ENCODE measurements at places on chromosomes 12 and 14.
A peak's percentile ranks its signal among the peaks of the same experiment; 100 is the strongest.

DNA sequence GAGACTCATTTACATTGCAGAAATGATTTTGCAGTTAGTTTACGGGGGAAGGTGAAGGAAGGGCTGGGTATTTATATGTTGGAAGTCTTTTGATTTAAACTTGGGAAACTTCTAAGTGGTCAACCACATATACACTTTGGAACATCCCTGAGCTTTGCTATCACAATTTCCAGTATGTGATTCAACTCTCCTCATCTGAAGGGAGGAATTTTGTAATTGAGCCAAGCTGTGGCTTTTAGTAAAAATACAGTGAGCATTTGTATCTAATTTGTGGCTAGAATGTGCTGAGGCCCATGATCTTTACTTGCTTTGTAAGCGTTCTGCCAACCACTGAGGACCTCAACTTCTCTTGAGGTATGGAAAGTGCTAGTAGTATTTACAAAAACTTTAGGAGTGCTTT lies 235.0 kb upstream of the PDZRN4 start:
- DNase-seq: no peak

DNA sequence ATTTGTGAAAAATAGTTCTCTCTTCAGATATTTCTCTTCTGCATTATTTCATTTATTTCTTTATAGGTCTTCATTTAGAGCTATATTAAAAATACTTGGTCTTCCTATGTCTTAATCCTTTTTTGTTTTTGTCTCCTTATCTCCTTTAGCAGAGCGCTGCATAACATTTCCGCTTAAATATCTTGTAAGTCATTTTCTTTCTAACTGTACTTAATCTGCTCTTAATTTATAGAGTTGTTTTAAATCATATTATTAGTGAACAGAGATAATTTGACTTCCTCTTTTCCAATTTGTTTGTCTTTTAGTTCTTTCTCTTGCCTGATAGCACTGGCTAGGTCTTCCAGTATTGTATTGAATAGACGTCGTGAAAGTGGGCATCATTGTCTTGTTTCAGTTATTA lies 18.0 kb downstream of the LUM start:
- DNase-seq: no peak

GRCh38 chr14:72515779-72516770 lies 377.8 kb downstream of the DPF3 start:
- DNase-seq: no peak

GRCh38 chr12:26422839-26423398 lies 227.5 kb downstream of the SSPN start:
- no peak for DNase-seq

DNA sequence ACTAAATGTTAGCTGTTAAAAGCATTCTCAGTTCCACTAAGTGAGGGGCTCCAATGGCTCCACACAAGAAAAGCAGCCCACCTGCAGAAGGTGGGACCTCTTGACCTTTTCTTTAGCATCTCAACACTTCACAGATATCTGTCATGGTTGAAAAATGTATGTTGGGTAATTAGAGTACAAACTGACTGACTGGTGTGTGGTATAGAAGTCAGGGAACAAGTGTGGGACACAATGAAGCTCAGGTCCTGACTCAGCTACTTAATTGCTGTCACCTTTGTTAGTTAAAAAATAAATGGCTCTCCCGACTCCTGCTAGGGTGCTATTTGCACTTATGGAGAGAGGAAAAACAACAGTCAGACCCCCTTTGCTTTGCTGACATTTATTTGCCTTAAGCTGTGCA lies 299.0 kb downstream of the TTC6 start:
- DNase-seq: no peak

DNA sequence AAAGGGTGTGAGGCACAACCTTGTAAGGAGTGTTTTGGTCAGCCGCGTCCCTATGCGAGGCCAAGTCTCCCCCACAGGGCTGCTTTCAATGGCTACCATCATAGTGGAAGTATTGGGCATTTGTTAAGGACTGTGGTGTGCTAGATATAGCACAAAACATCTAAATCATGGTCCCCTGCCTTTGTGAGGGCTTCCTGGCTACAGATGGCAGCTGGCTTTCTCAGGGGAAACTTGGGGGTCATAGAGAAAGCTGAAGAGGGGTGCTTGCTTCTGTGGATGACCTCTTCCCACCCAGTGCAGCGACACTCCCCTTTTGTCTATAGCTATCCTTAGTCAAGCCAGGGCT lies 315.8 kb downstream of the ZFP36L1 start:
- no peak for DNase-seq

DNA sequence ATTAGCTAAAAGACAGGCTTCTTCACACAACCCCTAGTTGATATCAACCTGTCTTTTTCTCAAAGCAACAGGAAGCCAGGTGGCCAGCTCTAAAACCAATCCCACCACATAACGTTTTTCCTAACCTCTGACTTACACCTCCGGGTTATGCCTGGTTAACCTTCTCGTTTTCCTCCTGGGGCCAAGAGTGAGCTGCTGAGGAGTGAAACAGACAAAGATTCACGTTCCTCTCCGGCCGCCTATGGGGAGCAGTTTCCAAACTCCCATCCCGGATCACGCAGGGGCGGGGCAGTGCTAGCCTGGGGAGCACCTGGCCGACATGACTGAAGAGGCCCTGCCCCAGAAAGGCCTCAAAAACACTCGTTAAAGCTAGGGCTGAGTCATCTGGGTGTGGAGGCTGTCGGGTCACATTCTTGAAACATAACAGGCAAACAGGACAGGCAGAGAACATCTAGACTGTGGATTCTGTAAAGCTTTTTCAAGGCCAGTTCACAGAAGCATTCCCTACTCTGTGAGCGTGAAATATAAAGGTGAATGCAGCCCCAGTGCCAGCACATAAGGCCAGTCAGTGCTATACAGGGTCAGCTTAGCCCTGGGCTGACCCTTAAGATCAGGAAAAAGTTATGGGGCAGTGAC lies 25.9 kb upstream of the LGALS3 start:
- DNase-seq: no peak

GRCh38 chr14:79284621-79285020 lies 926.7 kb downstream of the DIO2 start:
- no peak for DNase-seq

DNA sequence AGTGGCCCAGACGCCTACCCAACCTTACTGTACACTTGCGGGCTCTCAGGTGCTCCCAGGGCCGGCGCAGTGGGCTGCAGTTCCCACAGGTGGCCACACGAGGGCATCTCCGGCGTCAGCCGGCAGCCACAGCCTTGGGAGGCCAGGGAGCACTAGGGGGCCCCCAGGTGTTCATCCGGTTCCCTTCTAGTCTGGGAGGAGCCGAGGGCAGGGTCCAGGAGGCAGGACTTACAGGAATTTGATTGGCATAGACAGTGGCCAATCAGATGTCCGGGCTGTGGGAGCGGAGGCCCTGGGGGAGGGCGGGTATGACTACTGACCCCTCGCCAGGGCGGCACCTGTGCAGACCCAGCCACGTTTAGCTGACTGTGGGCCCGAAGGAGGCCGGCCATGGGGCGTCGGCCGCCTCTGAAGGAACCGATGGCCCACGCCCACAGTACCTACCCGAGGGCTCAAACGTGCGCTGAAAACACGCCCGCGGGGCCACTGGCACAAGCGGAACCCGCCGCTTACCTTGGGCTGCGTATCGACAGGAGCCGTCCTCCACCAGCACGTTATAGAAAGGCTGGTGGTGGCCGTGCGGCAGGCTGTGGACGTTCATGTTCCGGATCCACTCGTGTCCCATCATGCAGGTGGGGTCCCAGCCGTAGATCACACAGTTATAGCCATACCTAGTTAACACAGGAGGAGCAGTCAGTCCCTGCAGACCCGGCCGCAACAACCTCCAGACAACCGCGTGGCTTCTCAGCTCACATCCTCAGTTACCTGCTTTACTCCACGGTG lies 34.8 kb downstream of the FBXO21 start:
- peak; percentile 63 for DNase-seq

DNA sequence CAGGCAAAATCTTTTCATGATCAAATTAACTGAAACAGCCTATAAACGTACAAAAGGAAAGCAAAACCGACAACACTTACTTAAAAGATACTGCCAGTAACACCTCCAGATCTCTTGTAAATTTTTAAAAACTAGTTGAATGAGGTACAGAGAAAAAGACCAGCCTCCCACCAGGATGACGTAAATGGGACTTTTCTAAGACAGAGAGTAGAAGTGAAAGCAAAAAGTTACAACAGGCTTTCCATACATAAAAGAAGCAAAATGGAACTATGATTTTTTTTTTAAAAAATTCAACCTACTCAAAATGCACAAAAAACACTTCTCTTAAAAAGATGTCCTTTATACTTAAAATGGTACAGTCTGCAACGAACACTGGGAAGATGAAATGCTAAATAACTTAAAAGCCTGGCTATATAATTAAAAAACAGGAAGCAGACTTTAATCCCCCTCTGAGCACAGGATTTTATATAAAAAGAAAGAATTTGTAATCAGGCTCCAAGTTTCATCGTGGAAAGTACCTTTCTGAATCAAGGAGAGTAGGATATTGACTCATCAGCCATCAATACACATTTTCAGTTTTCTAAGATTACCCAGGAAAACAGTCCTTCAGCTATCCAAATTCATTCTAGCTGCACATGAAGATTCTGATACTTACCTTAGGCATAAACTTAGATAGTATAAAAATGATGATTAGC lies 14.2 kb upstream of the MYO1A start:
- DNase-seq: no peak

- no peak for DNase-seq
These were observed 92.1 kb downstream of the NOC4L start for GRCh38 chr12:132236129-132236929.

DNA sequence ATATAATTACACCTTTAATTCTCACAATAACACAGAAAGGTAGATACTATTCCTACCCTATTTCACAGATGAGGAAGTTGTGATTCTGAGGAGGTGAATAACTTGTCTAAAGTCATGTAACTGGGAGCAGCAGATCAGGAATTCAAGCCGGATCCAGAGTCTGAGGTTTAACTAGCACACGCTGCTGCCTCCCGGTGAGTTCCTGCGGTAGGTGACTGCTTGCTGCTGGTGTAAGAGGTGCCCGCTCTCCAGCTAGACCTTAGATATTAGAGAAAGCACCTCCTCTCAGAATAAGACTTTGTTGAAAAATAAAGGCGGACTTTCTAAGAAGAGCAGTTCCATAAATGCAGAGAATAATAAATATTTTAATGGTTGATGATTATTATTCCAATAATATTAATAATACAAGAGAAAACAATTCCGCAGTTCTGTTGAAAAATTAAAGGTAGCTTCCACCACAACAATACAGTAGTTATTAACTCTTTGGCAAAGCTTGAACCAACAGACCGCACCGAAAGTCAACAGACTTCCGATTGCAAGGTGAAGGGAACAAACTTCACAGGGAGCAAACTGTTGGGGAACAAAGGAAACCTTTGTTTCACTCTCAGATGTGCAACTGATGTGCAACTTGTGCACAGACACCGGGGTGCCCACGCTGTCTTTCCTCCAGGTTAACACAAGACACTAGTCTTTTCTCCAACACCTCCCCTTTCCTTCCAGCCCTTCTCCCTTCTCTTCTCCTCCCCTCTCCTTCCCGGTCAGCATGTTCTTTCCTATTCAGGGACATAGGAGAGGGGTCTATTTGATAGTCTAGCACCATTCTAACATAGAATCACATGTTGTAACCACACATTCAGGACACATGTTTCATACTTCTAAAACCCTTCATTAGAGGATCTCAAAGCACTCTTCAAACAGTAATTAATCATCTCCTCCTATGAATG lies 73.2 kb upstream of the EGLN3 start:
- DNase-seq: no peak

GRCh38 chr12:99917711-99918402 lies 66.9 kb downstream of the ANKS1B start:
- DNase-seq: no peak

- no peak for DNase-seq
These were observed 161.8 kb upstream of the IGF1 start for GRCh38 chr12:102642199-102642598.

- no peak for DNase-seq
These were observed 18.6 kb downstream of the CCER1 start for GRCh38 chr12:90936230-90937005.

DNA sequence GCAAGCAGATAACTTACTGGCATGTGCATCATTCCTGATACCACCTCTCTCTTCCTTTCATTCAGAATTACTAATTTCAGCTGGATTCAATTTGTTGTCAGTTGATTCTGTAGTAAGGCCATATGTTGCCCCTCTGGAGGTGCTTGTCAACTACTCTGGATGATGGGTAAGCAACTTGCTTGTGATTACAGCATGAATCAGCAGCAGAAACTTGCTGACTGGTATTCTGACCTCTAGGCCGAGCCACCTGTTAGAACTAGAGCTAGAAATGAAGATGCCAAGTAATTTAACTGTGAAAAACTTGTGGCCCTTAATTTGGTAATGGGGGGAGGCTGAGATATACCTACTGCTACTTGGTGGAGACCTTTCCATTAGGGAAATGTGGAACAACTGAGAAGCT lies 5.1 kb downstream of the RNF10 start:
- no peak for DNase-seq

GRCh38 chr14:39102265-39102968 lies 618 bp downstream of the SEC23A start:
- no peak for DNase-seq

DNA sequence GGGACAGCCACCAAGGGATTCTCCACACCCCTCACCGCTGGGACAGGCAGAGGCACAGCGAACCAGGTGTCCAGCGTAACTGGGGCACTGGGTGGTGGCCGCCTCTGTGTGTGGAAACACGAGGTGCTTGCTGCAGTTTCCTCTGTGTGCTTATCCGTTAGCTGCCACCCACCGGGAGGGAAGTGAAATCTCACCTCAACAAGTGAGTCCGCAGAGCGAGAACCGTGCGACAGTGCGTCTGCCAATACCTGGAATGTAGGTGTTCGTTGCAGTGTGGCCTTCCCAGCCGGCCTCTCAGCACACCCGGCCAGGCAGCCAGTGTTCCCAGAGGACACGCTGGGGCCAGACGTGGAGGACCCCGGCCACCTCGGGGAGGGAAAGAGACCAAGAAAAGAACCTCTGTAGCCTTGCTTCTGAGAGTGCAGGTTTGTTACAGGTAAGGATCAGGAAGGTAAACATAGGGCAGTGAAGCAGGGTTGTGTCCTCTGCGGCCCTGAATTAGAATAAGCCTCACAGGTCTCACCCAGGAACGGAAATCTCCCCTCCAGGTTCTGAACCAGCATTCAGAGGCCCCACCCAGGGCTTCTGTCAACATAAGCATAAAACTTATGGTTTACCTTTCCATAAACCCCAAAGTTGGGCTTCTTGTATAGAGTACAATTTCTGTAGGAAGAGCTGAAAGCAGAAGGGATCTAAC lies 1.5 kb downstream of the BCL2L14 start:
- peak; percentile 5 for DNase-seq

- DNase-seq: no peak
These were observed 191.7 kb upstream of the GSC start for GRCh38 chr14:94961386-94962165.

- no peak for DNase-seq
These were observed 82.7 kb downstream of the VEZT start for GRCh38 chr12:95300286-95300685.

- no peak for DNase-seq
These were observed 131.9 kb upstream of the CAND1 start for GRCh38 chr12:67137256-67137655.

DNA sequence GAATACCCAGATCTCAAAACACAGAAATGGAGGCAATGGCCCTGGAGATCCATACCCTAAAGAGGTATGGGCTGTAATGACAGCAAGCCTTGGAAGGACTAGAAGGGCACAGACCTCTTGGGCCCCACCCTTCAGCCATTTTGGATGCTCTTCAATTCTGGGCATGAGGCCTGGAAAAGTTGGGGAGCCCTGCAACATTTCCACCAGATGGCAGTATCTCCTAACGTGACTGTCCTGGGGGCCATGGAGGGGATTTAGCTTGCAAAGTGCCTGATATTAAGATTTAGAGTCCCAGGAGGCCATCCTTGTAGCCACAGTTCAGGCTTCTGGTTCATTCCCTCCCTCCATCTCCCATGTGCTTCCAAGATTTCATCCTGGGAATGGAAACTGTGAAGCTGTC lies 30.2 kb downstream of the KCNA5 start:
- no peak for DNase-seq

Measured in stimulated activated naive B cell treated with anti-CD40 and anti-IgM and Interleukin-4, amounts not matched to agents 10 μg/mL and 1 μg/mL and 100 μg/mL, for 72 hours (primary cell).